ENCODE measurements at places on chromosomes 3 and 15.
A peak's percentile ranks its signal among the peaks of the same experiment; 100 is the strongest.

DNA sequence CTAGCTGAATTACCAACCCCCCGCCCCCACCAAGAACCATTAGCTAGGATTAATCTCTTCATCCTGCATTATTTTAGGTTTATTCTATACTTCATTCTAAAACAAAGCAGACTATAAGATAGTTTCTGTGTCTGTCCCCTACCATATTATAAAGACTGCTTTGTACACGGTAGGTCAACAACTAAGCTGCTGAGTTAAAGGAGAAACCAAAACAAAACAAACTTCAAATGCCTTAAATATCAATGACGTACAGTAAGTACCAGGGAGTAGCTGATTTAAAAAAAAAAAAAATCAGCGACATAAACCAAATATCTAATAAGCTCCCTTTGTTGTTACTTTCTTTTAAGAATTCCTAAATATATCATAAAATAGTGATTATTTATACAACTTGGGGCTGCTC, 7.8 kb upstream of the VGLL4 start:
- no peak overlapping the region for H3K27ac ChIP-seq
- no peak for DNase-seq

GRCh38 chr3:126129398-126129891, 45.5 kb upstream of the SLC41A3 start:
- H3K27ac ChIP-seq, result no peak overlapping the region
- no peaks in the 10 kb centered on the region for H3K36me3 ChIP-seq
- no peak for DNase-seq
- no peaks in the 10 kb centered on the region for H3K4me1 ChIP-seq

DNA sequence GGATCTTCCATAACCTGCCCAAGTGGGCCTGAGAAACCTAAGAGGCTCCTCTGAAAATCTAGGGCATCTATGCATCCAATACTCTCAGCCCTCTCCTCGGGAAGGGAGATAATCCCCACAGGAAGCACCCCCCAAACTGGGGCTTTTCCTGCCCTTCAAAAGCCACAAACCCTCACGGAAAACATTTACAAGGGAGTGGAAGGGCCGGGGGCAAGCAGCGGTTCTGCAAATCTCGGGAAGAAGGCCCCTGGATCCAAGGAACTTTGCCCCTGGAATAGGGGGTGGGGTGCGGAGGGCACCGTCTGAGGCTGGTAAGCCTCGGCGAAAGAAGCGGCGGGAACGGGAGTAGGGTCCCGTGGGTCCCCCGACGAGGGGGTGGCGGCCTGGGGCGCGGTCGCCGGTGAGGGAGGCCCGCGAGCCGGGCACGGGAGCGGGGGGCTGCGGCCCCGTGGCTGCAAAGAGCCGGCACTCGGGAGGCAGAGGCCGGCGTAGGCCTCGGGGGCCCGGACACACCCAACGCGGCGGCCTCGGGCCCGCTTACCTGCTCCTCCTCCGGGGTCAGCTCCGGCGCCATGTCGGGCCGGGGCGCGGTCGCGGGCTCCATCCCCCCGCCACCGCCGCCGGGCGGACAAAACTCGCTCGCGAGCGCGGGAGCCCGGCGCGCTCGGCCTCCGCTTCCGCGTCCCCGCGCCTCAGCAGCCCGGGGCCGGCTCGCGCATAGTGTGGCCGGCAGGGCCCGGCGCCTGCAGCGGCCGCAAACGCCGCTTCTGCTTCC, 755 bp downstream of the PTPN9 start:
- peaks cover 35% of the 10 kb centered on the region for H3K4me1 ChIP-seq
- peaks cover 10% of the 10 kb centered on the region for H3K36me3 ChIP-seq
- H3K4me3 ChIP-seq, result peak overlapping the region; percentile 92
- DNase-seq, result peak; percentile 44

DNA sequence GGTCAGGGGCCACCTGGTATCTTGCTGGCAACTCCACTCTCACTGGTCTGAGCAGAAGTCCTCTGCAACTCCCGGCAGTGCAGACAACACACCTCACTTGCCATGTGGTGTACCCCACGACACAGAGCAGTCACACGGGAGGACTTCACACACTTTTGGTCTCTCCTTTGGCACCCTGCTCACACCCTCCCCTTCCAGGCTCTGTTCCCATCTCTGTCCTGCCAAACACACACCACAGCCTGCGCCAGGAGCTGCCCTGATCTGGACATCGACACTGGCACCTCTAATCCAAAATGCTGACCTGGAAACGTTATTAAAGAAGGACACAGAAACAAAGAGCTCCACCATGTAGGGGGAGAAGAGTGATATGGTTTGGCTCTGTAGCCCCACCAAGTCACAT, 57.2 kb downstream of the SLC41A3 start:
- peaks cover 15% of the 10 kb centered on the region for H3K4me1 ChIP-seq
- no peak for DNase-seq
- peaks cover 21% of the 10 kb centered on the region for H3K36me3 ChIP-seq
- H3K27ac ChIP-seq, result no peak overlapping the region
- no peak overlapping the region for H3K4me3 ChIP-seq

- no peak overlapping the region for H3K27ac ChIP-seq
- no peaks in the 10 kb centered on the region for H3K4me1 ChIP-seq
- no peak overlapping the region for H3K4me3 ChIP-seq
- no peaks in the 10 kb centered on the region for H3K36me3 ChIP-seq
- H3K27me3 ChIP-seq, result peaks cover 13% of the 10 kb centered on the region
- DNase-seq, result no peak
Observed at GRCh38 chr3:98744283-98744682, 18.9 kb upstream of the ST3GAL6 start.

GRCh38 chr3:147672436-147672835, 263.3 kb downstream of the ZIC1 start:
- no peak overlapping the region for H3K4me3 ChIP-seq
- no peak for DNase-seq

DNA sequence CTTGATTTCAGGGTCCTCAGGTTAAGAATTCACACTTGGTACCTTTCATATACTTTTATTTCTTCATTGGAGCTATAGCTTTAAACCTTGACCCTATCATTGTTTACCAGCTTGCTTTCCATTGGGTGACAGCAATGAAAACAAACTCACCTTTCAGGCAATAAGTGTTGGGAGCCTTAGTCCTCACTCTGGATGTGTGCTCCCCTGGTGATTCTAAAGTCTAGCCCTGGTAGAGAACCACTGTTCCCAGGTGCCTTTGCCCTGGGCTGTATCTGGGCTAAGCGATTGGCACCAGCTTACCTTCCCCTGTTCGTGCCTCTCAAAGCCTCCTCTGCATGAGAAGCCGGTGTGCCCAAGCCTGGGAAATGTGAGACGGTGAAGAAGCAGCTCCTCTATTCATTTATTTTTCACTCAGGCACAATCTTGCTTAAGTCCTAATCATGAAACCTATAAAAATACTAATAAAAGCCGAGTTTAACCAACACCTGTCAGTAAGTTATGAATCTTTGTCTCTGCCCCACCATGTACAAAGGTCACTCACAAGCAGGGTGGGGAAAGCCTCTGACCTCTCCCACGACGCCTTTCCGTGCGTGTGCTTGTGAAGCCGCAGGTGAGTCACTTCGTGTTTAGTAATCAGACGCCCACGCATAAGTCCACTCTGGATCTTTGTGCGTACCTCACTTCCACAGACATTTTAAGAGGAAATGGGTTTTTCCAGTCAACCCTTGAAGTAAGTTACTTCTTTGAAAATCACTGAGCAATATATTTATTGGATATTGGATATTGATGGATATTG, 12.8 kb upstream of the ARRDC4 start:
- no peaks in the 10 kb centered on the region for H3K36me3 ChIP-seq
- H3K27ac ChIP-seq, result no peak overlapping the region
- no peak overlapping the region for H3K4me3 ChIP-seq
- H3K27me3 ChIP-seq, result peaks cover 3% of the 10 kb centered on the region
- no peaks in the 10 kb centered on the region for H3K4me1 ChIP-seq

DNA sequence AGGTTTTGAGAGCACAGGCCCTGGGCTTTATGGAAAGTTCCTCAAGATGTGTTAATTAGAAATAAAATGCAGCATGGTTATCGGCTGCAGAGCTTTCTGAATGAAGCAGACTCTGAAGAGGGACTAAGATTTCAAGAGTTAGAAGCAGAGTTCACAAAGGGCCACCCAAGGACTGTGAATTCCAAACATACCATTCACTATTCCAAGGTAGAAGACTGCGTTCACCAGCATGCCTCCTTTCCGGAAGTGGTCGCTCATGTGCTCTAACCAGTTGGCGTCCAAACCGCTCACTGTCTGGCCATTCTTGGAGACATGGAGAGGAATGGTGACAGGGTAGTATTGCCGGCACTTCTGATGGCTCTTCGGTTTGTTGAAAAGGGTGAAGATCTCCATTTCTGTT, 104.9 kb downstream of the OXNAD1 start:
- DNase-seq, result no peak
- H3K27me3 ChIP-seq, result no peaks in the 10 kb centered on the region
- H3K27ac ChIP-seq, result no peak overlapping the region
- peaks cover 67% of the 10 kb centered on the region for H3K36me3 ChIP-seq

DNA sequence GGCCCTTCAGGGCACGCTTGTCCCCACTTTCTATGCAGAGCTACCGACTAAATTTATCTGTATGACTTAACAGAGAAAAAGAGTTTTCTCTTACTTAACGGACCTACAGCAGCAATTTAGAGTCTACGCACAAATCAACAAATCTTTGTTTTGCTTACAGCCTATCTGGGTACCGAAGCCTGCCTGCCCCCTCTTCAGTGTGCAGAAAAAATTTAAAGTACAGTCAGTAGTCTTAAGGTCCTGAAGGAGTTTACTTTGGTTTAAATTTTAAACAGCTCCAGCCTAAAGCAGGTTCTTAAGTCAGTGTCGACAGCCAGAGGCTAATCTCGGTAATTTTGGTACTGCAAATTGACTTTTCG, 570 bp downstream of the SACM1L start:
- H3K4me1 ChIP-seq, result peaks cover 56% of the 10 kb centered on the region
- H3K4me3 ChIP-seq, result peak overlapping the region; percentile 85
- peaks cover 36% of the 10 kb centered on the region for H3K36me3 ChIP-seq
- H3K27me3 ChIP-seq, result peaks cover 6% of the 10 kb centered on the region
- H3K27ac ChIP-seq, result peak overlapping the region; percentile 94

DNA sequence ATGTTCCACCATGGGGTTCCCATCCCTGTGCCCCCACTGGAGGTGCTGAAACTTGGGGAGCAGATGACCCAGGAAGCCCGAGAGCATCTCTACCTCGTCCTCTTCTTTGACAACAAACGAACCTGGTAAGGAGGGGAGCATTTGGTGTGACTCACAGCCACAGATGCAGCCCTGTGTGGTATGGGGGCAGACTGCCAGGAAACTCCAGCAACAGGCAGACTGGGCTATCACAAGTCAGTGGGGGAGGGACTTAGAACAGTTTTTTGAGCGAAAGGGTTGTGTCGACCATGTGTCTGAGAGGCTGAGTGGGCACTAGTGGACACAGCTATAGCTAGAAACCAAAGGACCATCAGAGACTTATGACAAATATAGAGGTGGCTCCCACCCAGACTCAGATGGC, 3.4 kb upstream of the OGG1 start:
- H3K4me1 ChIP-seq, result peaks cover 41% of the 10 kb centered on the region
- H3K27me3 ChIP-seq, result no peaks in the 10 kb centered on the region
- no peak overlapping the region for H3K27ac ChIP-seq
- H3K4me3 ChIP-seq, result no peak overlapping the region
- no peak for DNase-seq

- peaks cover 42% of the 10 kb centered on the region for H3K4me1 ChIP-seq
- DNase-seq, result no peak
- H3K36me3 ChIP-seq, result no peaks in the 10 kb centered on the region
- no peak overlapping the region for H3K27ac ChIP-seq
- peaks cover 5% of the 10 kb centered on the region for H3K27me3 ChIP-seq
Observed at GRCh38 chr15:52728899-52729298, 49.7 kb upstream of the ATOSA start.

DNA sequence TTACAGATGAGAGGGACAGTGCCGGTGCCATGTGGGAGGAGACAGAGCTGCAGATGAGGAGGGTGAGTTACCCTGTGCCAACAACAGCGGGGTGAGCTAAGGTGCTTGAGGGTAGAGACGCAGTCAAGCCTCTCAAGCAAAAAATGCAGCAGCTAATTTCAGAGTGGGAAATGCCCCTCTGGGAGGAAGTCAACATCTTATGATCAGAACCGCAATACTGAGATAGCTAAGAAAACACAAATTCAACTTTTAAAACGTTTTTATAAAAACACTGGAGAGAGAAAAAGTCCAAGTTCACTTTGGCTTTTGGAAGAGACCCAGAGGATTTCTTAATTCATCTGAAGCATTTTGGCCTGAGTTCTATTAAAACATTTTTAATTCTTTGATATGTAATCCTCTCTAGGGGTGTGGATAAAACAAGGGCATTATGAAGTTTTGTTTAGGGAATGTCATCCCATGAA, 319.2 kb downstream of the SLC9A9 start:
- DNase-seq, result no peak
- H3K27ac ChIP-seq, result no peak overlapping the region
- no peaks in the 10 kb centered on the region for H3K27me3 ChIP-seq
- H3K36me3 ChIP-seq, result no peaks in the 10 kb centered on the region
- no peak overlapping the region for H3K4me3 ChIP-seq
- H3K4me1 ChIP-seq, result peaks cover 4% of the 10 kb centered on the region

DNA sequence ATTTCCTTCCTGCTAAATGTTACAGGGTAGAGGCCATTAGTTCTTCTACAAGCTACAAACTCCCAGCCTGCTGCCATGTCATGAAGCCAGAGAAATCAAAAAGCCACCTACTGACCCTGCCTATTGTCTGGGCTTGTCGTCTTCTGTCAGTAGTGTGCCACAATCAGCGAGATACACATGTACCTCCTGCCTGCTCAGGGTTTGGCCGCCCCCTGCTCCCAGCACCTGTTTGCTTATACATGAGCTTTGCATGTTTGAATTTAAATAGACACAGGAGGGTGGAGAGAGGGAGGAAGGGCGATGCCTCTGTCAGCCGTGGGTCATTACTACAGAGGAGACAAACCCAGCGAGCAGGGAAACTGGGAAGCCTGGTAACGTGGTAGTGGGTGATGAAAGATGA, 106.1 kb downstream of the ROBO2 start:
- no peaks in the 10 kb centered on the region for H3K27me3 ChIP-seq
- no peak overlapping the region for H3K27ac ChIP-seq
- H3K36me3 ChIP-seq, result no peaks in the 10 kb centered on the region
- H3K4me1 ChIP-seq, result no peaks in the 10 kb centered on the region
- no peak overlapping the region for H3K4me3 ChIP-seq
- DNase-seq, result no peak

- peak overlapping the region; percentile 28 for H3K27ac ChIP-seq
- H3K4me3 ChIP-seq, result peak overlapping the region; percentile 90
- H3K4me1 ChIP-seq, result peaks cover 27% of the 10 kb centered on the region
- peaks cover 5% of the 10 kb centered on the region for H3K36me3 ChIP-seq
- peaks cover 24% of the 10 kb centered on the region for H3K27me3 ChIP-seq
Observed at GRCh38 chr3:45387636-45388348, 584 bp upstream of the LARS2 start.

DNA sequence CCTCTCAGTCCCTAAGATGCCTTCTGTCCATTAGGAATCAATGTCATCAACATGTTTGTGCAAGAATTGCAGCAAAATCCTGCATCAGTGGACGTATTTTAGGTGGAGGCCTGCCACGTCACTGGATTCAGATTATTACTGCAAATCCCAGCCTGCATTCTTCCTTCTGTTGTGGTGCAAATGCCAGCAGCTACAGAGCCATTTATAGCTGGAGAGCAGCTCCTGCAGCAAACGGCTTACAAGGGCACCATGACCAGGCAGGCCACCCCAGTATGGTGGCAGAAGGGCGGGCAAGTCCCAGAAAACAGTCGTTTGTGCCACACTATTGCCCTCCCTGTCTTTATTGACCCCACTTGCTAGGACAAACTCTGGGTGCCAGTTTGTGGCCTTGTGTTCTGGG, 74.7 kb downstream of the SNRK start:
- no peaks in the 10 kb centered on the region for H3K4me1 ChIP-seq
- peaks cover 8% of the 10 kb centered on the region for H3K36me3 ChIP-seq
- no peak for DNase-seq
- H3K27ac ChIP-seq, result no peak overlapping the region
- no peak overlapping the region for H3K4me3 ChIP-seq

GRCh38 chr3:13452490-13453335, 27.4 kb upstream of the HDAC11 start:
- peaks cover 33% of the 10 kb centered on the region for H3K4me1 ChIP-seq
- H3K36me3 ChIP-seq, result no peaks in the 10 kb centered on the region
- H3K27me3 ChIP-seq, result peaks cover 7% of the 10 kb centered on the region
- peak overlapping the region; percentile 86 for H3K4me3 ChIP-seq
- peak; percentile 60 for DNase-seq
